ENCODE measurements at places on chromosomes 6 and 20.

DNA sequence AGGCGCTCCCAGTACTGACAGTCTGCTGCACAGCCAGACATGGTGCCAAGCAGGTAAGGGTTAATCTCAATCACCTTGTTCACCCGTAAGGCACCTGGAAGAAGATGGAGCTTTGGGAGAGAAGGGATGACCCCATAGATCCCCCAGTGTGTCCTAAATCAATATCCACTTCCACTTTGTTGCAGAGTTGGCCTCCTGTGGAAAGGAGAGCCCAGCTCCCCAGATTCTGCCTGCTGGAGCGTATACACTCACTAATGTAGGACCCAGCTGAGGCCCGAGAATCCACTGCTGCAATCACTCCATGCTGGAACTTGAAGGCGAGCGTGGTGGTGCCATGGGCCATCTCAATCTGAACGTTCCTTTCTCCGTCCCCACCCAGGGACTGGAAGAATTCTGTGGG is 1.2 kb downstream of the PSMB8 start:
- no peak for DNase-seq

DNA sequence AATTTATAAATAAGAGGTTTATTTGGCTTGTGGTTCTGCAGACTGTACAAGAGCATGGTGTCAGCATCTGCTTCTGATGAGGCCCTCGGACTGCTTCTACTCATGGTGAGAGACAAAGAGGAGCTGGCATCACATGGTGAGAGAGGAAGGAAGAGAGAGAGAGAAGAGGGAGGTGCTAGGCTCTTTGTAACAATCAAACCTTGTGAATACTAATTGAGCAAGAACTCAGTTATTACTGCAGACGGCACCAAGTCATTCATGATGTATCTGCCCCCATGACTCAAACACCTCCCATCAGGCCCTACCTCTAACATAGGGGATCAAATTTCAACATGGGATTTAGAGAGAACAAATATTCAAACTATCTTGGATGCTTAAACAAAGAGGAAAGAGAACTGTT is 6.3 kb upstream of the SIRPG start:
- no peak for DNase-seq

DNA sequence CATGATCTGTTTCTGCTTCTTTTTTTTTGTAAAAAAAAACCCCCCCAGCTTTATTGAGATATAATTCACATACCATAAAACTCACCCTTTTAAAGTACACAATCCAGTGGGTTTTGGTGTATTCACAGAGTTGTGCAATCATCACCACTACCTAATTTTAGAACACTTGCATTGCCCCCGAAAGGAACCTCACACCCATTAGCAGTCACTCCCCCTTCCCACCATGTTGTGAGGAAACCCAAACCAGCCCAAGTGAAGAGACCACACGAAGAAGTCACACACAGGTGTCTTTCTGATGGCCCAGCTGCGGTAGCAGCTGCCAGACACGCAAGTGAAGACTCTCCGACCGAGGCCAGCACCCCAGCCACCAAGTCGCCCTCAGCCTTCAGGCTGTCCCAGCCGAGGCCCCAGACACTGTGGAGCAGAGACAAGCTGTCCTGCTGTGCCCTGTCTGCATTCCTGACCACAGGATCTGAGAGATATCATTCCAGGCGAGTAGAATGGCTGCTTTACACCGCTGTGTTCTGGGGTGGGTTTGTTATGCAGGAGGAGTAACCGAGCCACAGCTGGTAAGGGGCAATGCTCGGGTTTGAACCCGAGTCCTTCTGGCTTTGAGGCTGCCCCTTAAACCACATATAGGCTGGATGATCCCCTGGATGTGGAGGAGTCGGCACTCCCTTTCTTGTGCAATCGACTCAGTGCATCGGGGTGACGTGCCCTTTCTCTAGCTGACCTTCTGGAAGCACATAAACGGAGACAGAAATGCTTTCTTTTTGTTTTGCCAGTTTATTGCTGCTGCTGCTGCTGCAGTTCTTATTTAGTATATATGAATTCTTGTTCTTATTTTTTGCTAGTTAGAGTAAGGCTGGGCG is 59.1 kb upstream of the PTPN1 start:
- DNase-seq = no peak

DNA sequence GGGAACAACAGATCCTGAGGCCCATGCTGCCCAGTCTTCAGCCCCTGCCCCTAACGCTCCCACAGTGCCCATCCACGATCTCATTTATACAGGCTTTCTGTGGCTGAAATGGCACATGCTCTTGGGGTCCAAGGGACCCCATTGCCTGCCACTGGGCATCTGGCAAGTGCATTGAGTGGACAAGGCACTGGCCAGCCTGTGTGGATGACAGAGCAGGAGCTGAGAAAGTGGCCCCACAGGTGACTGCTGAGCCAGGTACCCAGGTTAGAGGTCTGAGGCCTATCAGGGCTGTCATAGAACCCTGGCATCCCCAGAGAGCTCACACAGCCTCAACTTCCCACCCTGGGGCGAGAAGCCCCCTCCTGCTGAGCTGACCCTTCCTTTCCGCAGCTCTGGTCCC is 86.0 kb upstream of the NXT1 start:
- no peak for DNase-seq

GRCh38 chr6:108251252-108251651 is 9.6 kb downstream of the SNX3 start:
- DNase-seq = no peak

DNA sequence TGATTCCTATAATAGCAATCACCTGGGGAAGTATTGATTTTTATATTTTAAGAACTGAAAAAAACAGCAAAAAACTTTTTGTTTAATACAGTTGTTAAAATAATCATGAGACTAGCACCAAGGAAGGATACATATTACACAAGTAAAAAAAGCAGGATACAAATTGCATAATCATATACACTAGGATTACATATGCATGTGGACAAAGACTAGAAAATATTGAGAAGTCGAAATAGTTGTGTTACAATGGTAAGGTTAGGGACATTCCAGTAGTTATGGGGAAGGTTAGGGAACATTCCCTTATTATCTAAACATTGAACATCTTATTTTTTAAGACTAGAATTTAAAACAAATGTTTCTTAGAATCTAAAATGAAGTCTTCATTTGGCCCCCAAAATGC is 9.5 kb downstream of the NUS1 start:
- no peak for DNase-seq

GRCh38 chr6:1827984-1828793 is 218.5 kb downstream of the FOXC1 start:
- DNase-seq = no peak

GRCh38 chr6:7207720-7208119 is 100.0 kb downstream of the RREB1 start:
- no peak for DNase-seq
